ENCODE measurements at places on chromosomes 2 and 18.

DNA sequence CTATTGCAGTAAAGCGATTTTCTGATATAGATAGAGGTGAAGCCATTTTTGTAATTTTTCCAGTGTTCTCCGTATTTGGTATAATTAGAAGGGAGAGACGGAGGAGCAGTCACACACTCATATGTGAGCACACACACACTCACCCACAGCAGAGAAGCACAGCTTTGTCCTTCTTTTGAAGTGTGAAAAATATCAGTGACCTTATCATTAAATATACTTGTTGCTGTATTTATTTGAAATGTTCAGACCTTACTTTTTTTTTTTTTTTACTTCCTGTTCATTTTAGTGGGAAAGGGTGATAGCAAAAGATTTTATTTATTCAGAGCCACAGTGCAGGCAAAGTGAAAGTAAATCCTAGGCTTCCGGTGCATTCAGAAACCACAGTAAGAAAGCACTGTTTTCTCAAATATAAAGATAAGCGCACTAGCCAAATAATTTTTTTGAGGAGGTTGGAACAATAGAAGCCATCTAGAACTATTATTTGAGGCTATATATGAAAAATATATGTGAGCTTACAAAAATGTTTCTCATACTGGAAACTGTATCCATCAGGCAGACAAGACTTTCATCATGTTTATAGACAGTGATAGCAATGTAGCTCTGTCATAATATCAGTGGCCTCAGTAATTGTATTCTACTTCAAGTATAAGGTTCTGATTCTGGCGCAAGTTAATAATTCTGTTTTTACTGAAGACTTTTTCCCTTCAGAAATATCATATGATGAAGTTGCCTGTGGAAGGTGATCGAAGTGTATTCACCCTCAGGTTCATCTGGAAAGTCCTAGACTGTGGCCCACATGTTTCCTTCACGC lies 37.2 kb downstream of the TSHZ1 start:
- no peak for DNase-seq

- no peak for DNase-seq
Observed at GRCh38 chr2:67548317-67549201, 151.4 kb downstream of the ETAA1 start.

DNA sequence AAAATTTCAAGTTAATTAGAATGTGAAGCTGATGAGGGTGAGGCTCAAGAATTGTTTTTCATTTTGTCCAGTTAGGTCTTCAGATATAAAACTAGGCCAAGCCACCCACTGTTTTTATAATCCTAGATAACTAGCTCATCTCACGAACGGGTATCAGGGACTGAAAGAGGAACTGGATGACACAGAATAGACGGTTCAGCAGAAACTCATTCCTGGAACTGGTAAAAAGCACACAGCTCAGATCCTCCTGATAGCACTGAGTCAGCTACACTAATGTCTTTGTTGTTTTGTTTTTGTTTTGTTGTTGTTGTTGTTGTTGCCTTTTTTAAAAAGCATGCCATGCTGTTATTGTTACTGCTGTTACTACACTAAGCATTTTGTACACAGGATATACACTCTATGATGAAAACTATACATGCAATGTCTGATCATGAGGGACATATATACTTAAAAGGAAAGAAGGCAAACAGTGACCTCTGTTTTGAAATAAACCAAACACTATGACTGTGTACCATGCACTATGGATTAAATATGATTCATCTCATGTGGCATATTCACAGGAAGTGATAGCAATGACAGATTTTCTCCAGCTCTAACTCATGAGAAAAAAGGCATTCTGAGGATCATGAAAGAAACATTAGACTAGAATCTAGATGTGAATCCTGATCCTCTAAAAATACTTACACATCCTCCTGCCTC lies 437.6 kb downstream of the NCKAP5 start:
- DNase-seq: no peak

- DNase-seq: no peak
Observed at GRCh38 chr2:53629001-53629400, 138.6 kb upstream of the CHAC2 start.

DNA sequence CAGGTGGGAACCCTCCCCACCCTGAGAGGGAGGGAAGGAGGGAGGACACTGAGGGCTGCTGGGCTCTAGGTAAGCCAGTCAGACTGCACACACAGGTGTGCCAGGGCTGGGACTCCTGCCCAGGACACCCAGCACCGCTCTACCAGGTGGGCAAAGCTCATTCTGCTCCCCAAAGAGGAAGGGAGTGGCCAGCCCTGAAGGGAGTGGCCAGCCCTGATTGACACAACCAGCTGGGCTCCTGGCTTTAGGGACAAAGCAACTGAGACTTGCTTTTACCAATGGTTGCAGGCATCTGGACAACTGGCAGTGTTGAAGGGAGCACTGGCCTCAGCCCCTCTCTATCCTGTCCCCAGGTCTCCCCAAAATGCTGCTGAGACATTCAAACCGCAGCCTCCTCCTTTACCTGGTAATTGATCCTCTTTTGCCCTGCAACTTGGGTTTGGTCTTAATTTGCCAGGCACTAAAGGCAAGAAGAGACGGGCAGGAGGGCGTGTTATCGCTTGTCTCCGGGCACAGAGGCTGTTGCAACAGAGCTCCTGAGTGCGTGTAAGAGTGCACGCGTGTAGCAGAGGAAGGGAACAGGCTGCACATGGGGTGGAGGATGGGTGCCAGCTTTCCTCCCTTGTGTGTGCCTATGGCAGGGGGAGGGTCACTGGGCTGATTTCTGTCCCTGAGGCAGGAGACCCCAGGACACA lies 14.5 kb upstream of the FOSL2 start:
- no peak for DNase-seq

DNA sequence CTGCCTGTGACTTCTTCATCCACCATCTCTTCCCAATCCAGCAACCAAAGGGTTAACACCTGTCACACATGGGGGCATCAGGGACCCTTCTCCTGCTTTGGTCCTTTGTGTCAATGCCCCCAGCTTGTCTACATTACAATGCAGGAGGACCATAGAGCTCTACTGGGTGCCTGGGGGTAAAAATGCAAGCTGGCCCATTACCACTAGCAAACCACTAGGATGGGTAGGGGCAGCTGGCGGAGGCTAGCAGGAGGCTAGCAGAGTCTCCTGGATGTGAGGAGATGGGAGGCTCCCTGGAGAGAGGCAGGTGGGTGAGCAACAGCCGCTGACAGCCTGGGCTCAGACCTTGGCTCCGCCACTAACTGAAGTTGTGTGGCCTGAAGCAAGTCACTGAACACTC lies 153.4 kb upstream of the SKOR2 start:
- no peak for DNase-seq

- no peak for DNase-seq
Observed at GRCh38 chr2:100397118-100397860, 20.2 kb downstream of the CHST10 start.

GRCh38 chr2:3986063-3986462 lies 282.7 kb downstream of the DCDC2C start:
- DNase-seq: no peak

- no peak for DNase-seq
Observed at GRCh38 chr18:35736696-35737095, 155.2 kb downstream of the GALNT1 start.

- DNase-seq: no peak
Observed at GRCh38 chr2:181125359-181125758, 145.0 kb downstream of the UBE2E3 start.

GRCh38 chr18:79692886-79693285 lies 13.3 kb downstream of the CTDP1 start:
- no peak for DNase-seq

DNA sequence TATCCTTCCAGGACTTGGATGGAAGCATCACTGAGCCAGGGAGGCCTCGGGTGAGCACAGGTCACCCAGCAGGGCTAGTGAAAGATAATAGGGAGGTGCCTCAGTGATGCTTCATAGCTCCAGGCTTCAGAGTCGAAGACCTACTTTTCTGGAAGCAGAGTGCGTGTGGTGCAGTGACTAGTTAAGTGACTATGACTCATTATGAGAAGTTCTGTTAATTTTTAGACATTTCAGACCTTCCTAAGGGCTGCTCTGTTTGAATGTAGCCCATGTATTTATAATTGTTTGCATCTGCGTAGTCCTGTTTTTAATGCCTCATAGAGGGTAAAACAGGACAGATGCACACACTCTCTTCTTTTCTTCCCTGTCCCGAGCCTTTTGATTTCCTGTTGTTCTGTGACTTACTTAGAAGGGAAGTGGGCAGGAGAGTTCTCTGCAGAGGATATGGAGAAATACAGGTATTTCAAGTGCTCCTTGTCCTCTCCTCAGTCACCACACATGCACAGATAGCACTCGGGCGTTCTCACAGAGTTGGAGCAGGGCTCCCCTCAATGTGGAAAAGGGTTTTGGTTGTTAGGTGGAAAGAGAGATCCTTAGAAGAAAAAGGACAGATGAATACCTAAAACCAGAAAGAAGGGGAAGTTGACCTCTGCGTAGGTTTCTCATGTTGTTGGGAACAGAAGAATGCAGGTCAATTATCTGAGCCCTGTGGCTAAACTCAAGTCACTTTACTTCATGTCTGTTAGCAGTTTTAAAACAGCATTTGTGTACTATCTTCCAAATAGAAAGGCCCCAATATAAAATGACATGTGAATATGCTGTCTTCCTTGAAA lies 34.7 kb downstream of the RALB start:
- no peak for DNase-seq

DNA sequence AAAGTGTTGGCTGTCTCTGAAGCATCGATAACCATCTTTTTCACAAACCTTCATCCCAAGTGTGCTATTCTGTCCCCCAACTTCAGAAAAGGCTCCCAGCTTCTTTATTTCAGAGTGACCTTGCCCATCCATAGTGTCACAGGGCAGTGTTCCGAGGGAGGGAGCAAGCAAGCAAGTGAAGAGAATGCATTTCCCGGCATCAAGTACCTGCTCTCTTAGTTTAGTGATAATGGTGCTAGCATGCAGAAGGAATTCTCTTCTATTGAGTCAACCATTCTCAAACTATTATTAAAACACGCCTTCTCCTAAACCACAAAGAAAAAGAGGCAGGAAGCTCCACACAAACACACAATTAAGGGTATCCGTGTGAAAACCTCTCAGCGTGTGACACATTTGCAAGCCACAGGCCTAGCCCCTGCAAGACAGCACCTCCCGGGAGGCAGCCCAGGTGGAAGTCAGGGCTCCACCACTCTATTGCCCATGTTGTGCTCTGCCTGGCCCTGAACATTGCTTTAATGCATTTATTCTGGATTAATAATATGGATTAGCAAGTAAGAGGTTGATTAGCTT lies 504.9 kb downstream of the GALR1 start:
- no peak for DNase-seq

- DNase-seq: no peak
Observed at GRCh38 chr18:25443776-25444175, 91.8 kb upstream of the ZNF521 start.

DNA sequence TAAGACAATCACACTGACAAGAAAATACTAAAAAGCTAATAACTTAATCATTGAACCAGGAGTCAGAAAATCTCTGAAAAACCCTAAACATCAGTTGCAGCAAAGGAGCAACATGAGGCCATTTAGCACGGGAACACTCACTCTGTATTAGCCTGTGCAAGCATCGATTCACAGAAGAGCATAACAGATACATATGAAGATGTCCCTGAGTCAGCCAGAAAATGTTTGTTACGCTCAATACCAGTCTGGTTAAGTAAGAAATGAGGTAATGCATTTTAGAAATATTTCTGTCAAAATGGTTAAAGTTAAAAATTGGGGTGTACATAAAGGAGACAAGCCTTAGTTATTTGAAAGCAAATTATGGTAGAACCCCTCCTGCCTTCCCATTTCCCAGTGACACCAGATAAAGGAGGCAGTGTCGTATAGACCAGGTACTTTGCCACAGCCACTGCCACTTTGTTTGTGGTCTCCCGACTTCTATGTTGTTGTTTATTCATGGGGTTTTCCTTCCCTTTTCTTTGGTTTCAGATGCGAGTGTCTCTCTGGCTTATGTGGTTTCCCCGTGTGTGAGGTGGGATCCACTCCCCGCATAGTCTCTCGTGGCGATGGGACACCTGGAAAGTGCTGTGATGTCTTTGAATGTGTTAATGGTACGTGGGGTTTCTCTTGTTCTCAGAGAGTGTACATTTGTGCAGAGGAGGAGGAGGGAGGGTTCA lies 108.6 kb downstream of the CRIM1 start:
- DNase-seq: no peak

GRCh38 chr2:170436077-170436943 lies 258.4 kb downstream of the MYO3B start:
- no peak for DNase-seq

- no peak for DNase-seq
Observed at GRCh38 chr18:49875783-49876182, 62.5 kb upstream of the ACAA2 start.

DNA sequence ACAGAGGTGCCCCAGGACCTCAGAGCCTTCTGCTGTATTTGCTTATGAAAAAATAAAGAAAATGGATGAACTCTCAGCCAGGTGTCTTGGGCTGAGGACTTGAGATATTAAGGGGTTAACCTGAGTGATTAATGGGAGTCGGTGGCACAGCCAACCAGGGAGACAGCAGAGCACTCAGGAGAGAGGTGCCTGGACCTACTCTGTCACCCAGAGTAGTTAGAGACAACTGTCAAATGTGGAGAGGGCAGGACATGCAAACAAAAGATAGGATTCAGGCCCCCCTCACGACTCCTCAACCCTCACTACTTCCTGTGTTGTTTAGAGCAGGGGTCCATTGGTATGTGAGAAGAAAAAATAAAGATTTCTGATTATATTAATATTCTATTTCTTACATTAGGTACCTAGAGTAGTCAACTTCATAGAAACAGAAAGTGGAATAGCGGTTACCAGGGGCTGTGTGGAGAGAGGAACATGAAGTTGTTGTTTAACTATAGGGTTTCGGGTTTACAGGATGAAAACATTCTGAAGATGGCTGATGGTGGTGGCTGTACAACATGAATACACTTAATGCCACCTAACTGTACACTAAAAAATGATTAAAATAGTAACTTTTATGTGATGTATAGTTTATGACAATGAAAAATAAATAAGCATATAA lies 28.6 kb upstream of the CETN1 start:
- no peak for DNase-seq

DNA sequence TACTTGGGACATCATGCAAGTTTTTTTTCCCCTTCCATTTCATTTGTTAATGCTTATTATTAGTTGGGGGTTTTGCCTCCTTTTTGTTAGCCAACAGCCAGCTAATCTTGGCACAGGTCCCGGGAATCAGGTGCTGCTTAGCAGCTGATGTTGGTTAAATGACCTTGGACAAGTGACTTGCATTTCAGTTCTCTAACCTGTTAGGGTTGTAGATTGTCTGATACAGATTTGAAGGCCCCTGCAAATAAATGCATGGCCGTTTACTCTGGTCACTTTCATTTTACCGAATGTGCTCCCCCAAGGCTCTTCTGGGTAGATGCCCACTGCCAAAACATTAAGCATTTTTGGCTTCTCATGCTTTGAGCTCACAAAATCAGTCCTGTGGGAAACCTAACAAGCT lies 120.9 kb downstream of the SPTBN1 start:
- DNase-seq: no peak

GRCh38 chr2:69580486-69580885 lies 63.1 kb downstream of the AAK1 start:
- no peak for DNase-seq

- no peak for DNase-seq
Observed at GRCh38 chr2:147019311-147019710, 825.5 kb upstream of the ACVR2A start.

GRCh38 chr18:13610555-13611141 lies 115.7 kb downstream of the FAM210A start:
- no peak for DNase-seq

- no peak for DNase-seq
Observed at GRCh38 chr18:9239720-9240119, 94.9 kb upstream of the TWSG1 start.

- DNase-seq: no peak
Observed at GRCh38 chr2:42334220-42334619, 26.8 kb downstream of the COX7A2L start.
